ENCODE measurements at places on chromosomes 7 and 10.
A peak's percentile ranks its signal among the peaks of the same experiment; 100 is the strongest.

GRCh38 chr7:25314094-25314730 is 85.9 kb upstream of the NPVF start:
- no peak for DNase-seq

DNA sequence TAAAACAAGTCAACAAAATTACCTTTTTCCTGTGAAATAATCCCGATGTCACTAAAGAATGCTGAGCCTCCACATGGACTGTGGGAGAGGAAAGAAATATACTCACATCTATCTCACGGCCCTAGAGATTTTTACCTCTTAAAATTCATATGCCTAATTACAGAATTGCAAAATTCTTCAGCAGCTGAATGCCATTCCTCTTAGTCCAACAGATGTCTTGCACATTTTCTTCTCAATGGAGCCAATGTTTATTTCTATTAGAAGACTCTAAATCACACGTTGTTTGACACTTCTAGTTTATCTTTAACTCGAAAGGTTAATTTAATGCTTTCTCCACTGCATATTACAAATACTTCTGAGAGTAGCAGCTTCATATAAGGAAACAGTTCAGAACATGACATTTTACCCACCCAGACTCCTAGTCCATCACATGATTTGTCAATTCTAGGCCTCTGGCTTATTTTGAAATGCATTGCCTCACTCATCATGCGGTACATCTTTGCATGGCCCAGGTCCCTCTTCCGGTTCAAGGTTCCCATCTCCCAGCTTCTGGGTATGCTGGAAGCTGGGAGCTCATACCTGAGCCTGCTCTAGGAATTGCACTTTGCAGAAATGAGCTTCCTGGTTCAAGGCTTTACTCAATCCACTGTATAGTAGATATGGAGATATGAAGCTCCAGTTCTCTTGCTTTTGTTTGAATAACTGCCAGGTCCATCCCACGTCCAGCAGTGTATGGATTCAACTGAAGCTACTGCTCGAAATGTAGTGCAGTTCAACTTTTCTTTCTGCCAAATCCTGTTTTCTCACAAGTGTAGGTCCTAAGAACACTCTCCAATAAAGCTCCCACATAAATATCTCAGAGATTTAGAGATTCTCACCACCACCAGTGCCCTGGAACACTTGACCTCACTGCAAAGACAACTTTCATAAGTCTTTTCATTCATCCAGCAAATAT is 306.2 kb downstream of the GPR37 start:
- no peak for DNase-seq

DNA sequence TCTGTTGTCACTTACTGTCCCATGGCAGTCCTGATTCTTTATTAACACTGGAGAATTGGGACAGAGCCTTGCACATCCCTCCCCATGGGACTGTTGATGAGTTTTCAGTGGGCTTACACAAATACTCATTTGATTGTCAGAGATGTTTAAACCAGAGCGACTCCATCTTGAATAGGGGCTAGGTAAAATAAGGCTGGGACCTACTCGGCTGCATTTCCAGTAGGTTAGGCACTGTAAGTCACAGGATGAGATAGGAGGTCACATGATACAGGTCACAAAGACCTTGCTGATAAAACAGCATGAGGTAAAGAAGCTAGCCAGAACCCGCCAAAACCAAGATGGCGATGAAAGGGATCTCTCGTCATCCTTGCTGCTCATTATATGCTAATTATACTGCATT is 47.6 kb upstream of the JCAD start:
- no peak for DNase-seq

- DNase-seq, result no peak
Observed at GRCh38 chr10:125248489-125248888, 88.1 kb upstream of the CTBP2 start.

DNA sequence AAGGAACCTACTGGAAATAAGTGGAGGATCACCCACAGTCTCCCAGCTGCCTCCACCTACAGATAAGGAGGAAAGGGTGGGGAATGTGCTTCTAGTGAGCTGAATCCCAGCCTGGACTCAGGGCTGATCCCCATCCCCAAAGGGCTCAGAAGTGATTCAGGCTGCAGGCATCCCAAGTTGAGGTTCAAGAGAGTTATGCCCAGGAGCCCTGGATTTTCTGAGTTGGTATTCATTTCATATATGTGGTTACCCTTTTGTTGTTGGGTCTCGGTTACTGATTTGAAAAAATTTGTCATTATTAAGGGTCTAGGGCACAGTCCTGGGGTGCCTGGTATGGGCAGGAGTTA is 30.0 kb upstream of the SRGN start:
- DNase-seq, result no peak

DNA sequence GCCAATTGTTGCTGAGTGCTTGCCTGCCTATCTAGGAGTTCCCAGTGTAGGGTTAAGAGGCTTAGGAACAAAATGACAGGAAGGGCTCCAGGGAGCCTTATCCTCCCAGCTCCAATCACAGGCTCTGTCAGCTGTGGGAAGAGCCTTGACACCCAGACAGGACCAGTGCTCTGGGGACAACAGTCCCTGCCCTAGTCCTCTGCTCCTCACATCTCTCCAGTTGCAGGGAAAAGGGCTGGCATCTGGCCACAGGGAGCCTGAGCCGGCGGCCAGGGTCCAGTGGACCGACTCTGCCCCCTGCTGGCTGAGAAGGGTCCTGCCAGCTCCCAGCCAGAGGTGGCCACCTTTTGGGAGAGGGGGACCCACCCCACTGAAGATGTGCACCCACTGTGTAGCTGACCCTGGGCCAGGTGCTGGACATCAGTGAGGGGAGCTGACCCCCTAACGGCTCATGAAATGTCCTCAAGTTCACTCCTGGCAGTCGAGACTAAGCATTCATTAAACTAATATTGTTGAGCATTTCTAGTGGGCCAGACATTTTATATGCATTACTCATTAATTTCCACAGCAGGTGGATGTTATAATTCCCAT is 17.6 kb downstream of the DNAJB12 start:
- DNase-seq, result peak; percentile 50

DNA sequence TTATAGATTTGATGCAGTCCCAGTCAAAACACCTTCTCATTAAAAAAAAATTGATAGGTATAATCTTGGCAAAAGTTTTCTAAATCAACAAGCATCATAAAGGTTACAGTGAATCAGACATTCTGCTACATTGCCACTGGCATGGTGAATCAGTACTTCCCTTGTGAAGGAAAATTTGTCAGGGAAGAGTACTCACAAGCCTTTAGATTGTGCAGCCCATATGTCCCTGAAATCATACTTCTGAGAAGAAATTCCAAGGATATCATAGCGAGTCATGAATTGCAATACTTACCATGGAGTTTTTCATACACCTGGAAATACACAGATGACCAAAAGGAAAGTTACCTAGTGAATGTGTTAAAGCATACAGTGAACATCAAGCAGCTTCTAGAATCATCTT is 17.2 kb downstream of the VSTM2A start:
- no peak for DNase-seq

- no peak for DNase-seq
Observed at GRCh38 chr10:86592413-86592812, 61.9 kb upstream of the OPN4 start.

DNA sequence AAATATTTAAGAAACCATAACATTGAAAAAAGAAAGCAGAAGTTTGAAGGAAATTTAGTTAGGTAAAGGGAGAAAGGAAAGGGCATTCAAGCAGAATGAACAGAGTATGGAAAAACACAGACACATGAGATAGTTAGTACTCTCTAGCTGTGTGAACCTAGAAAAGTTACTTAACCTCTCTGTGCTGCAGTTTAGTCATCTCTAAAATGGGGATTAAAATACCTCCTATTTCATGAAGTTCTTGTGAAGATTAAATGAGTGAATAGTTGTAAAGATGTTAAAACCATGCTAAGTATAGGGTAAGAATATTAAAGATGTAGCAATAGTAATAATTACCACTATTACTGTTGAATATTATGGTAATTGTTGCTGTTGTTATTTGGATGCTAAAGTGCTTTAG is 269.6 kb downstream of the SLC25A13 start:
- DNase-seq, result no peak

- no peak for DNase-seq
Observed at GRCh38 chr10:97019213-97019844, 166.4 kb downstream of the SLIT1 start.

GRCh38 chr7:55509322-55509721 is 63.0 kb downstream of the VOPP1 start:
- no peak for DNase-seq

Data from stimulated activated CD8-positive, alpha-beta memory T cell treated with anti-CD3 and anti-CD28 coated beads, Interleukin-7, amount 100 ng/mL, for 4 hours (primary cell).